Osteoblast (primary cell): ENCODE measurements at places on chromosomes 3 and 15. TPM values are rescaled to one million over a fixed set of nuclear protein-coding genes. Genes with fewer than 3 reads are reported as not detected.

DNA sequence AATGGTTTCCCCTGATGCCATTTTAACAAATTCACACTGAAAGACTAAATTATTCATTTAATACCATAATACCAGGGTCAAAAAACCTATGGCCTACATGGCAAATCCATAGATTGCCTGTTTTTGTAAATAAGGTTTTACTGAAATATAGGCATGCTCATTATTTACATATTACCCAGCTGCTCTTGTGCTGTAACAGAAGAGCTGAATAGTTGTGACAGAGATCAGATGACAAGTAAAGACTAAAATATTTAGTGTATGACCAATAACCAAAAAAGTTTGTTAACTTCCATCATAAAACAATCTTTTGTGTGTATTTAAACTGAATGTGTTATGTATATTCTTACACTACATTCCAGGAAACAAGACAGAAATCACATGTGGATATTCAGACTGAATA is 60.2 kb downstream of the DENND4A start:
- no peak for DNase-seq

Gene MAGI1
- 61.0 and 66.6 TPM in 2 replicates for total RNA-seq

Gene CPLX3
- total RNA-seq, result not detected in 2 replicates

Gene HACD2
- 22.7 and 27.5 TPM in 2 replicates for total RNA-seq
